ENCODE measurements at places on chromosomes 2 and 18.

GRCh38 chr18:24799720-24800119 is 339.3 kb downstream of the HRH4 start:
- DNase-seq = no peak

DNA sequence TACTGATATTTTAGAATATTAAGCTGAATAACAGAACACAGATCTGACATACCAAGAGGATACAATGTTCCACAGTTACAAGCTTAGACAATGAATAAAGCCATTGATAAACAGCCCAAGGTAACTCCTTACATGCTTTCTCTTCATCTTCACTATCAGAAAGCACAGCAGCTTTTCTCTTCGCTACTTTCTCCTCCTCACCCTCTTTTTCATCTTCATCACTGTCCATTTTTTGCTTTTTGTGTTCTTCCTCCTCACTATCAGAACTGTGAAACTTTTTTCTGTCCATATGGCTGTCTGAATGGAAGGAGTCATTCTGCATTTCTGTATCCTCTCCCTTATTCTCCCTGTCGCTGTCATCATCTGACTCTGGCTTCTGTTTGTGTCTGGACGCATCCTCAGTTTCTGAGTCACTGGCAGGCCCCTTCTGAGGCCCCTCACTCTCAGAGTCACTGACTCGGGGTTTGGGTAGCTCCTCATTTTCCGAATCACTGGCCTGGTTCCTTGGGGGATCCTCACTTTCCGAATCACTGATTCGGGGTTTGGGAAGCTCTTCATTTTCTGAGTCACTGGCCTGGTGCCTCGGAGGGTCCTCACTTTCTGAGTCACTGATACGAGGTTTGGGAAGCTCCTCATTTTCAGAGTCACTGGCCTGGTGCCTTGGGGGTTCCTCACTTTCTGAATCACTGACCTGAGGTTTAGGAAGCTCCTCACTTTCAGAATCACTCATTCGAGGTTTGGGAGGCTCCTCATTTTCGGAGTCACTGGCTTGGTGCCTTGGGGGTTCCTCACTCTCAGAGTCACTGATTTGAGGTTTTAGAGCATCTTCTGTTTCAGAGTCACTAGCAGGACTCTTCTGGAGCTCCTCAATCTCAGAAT is 21.5 kb downstream of the IWS1 start:
- DNase-seq = no peak

- no peak for DNase-seq
Measured at GRCh38 chr2:118508282-118508681, 339.2 kb downstream of the EN1 start.

DNA sequence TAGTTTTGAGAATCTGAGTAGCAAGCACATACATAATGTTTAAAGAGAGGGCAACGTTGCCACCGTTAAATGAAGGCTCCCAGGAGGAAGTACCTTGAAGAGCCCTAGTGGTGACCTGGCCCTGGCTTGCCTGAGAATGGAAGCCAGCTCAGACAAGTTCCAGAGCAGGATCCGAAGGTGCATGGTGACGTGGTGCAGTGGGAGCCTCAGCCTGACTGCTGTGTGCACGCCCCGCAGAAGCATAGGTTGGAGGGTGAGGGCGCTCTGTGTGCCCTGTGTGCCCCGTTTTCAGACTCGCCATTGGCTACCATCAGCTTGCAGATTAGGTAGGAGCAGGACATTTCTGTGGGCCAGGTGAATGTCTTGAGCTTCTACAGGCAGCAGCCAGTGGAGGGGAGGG is 68.2 kb downstream of the ZNF407 start:
- DNase-seq = no peak

DNA sequence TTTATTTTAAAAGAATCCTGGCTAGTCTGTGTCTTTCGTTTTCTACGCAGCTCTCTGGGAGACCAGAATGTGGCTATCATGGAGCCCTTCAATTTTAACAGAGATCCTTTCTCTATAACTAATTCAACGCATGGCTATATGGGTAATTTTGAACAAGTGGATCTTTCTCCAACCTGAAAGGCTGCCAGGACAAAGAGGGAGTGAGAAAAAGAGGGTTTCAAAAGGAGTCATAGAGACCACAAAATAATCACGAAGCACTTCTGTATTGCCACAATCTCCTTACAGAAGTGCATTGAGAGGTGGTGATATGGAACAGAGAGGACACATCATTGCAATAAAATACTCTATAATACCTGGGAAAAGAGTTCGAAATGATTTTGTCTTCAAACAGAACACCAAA is 21.7 kb upstream of the CDH2 start:
- DNase-seq = no peak

- DNase-seq = no peak
Measured at GRCh38 chr2:10124538-10125045, 2.1 kb downstream of the RRM2 start.

DNA sequence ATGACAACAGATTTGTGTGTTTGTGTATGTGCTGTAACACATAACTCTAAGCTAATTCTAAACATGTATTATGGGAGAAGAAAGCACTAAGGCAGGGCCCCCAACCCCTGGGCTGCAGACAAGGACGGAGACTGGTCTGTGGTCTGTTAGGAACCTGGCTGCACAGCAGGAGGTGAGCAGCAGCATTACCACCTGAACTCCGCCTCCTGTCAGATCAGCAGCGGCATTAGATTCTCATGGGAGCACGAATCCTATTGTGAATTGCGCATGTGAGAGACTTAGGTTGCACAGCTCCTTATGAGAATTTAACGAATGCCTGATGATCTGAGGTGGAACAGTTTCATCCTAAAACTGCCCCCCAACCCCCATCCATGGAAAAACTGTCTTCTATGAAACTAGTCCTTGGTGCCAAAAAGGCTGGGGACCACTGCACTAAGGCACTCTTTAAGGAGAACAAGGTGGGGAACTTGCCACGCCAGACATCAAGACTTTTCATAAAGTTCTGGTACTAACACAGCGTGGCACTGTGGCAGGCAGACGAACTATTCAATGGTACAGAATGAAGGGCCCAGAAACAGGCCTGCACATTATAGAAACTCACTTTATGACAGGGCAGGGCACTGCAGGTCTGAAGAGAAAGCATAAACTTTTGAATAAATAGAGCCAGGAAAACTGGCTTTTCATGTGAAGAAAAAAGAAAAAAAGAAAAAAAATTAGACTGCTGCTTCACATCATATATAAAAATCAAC is 14.0 kb downstream of the REEP1 start:
- DNase-seq = no peak

DNA sequence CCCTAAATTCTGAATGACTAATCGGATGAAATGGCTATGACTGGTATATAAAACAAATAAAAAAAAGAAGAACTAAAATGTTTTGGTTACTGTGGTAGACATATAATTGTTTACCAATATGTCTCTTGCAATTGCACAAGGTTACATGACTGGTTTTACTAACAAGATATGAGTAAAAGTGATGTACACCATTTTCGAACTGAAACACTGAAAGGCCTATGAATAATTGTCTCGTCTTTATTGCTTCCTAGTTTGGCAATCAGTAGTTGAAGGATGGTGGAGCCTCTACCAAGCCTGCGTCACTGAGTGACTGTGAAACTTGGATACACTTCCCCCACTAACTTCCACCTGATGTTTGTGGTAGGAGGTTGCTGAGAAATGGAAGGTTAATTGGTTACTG is 16.5 kb downstream of the CDH19 start:
- DNase-seq = no peak

- no peak for DNase-seq
Measured at GRCh38 chr2:7524195-7524594, 607.0 kb downstream of the RNF144A start.

DNA sequence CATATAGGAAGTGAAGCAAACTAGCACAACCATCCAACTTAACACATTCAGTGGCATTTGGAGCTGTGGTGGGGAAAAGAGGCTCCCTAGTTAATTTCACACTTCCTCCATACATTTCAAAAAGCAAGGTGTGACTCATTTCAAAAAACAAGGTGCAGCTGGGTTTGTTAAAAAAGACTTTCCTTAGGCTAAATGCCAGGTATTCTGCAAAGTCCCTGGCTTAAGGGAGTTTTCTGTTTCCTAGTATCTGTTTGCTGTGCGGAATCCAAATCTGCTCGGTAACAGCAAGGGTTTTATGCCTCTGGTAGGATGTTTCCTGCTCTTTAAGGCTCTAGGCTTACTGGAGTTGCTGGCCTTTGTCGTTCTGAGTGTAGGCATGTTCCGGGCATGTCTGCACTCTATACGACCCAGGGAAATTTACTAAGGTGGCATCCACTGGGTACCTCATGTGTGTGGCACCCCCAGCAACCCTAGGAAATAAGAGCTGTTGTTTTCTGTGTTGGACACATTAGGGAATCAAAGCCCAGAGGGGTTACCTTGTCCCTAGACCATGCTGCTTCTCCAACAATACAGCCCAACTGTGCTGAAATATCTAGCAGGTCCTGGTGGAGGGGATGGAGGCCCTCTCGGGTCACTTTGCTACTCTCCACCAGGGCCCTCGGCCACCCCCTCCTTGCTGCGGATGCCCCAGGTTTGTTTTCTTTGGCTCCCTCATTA is 634 bp upstream of the MSGN1 start:
- DNase-seq = no peak

GRCh38 chr2:18545384-18545783 is 15.1 kb downstream of the RDH14 start:
- DNase-seq = no peak

DNA sequence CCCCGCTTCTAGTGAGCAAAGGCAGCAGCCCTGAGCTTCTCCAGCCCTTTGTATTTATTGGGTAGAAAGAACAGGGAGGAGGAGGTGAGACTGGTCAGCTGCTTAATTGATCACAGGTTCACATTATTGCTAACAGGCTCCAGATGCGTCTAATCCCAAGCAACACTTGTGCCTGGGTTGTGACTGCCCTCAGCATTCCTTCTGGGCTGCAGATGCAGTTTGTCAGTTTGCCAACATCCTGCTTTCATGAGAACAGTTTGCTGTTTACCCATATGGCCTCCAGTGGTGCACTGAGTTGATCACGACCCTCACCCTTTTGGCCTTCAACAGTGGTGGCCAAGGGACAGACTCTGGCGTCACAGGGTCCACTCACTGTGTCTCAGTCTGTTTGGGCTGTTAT is 159.5 kb upstream of the ZNF516 start:
- no peak for DNase-seq

DNA sequence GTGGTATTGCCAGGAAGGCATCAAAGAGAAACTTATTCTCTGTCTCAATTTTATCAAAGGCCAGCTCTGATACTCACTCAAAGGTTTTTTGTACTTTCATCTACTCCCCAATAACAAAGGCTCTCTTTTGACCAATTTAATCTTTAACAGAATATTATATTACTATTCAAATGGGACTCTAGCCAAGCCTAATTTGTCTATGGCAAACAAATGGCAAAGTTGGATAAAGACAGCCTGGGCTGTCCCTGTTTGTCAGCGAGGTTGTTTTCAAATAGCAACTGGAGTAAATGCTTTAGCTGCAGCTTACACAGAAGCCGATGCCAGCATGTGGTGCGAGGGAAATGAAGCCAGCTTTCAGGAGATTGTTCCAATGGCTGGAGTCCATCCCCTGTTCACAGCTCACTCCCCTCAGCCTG is 80.1 kb upstream of the CTNNA2 start:
- DNase-seq = no peak

DNA sequence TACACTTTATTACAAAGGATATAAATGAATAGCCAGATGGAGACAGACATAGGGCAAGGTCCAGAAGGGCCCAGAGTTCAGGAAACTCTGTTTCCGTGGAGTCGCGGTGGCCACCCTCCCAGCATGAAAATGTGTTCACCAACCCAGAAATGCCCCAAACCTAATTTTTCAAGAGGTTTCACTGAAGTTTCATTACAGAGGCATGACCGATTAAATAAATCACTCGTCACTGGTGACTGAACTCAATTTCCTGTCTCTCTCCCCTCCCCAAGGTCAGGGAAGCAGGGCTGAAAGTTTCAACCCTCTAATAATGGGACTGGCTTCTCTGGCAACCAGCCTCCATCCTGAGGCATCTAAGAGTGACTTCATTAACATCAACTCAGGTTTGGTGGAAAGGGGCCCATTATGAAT is 22.4 kb downstream of the USP40 start:
- DNase-seq = no peak

- no peak for DNase-seq
Measured at GRCh38 chr2:38091760-38092159, 15.8 kb upstream of the CYP1B1 start.

DNA sequence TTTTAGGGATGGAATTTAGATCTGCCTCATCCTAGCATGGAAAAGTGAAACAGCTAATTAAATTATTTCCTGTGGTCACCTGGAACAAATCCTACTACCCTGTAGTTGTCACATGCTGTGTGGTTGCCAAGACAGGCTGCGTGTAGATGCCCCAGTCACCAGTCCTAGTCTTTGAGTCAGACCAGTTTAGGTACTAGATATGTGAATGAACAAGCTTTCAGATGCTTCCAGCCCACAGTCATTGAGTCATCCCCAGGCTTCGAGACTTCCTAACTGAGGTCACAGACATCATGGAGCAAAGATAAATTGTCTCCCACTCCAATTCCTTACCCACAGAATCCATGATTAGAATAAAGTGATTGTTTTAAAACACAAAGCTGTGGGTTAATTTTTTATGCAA is 35.8 kb upstream of the GRB14 start:
- no peak for DNase-seq

DNA sequence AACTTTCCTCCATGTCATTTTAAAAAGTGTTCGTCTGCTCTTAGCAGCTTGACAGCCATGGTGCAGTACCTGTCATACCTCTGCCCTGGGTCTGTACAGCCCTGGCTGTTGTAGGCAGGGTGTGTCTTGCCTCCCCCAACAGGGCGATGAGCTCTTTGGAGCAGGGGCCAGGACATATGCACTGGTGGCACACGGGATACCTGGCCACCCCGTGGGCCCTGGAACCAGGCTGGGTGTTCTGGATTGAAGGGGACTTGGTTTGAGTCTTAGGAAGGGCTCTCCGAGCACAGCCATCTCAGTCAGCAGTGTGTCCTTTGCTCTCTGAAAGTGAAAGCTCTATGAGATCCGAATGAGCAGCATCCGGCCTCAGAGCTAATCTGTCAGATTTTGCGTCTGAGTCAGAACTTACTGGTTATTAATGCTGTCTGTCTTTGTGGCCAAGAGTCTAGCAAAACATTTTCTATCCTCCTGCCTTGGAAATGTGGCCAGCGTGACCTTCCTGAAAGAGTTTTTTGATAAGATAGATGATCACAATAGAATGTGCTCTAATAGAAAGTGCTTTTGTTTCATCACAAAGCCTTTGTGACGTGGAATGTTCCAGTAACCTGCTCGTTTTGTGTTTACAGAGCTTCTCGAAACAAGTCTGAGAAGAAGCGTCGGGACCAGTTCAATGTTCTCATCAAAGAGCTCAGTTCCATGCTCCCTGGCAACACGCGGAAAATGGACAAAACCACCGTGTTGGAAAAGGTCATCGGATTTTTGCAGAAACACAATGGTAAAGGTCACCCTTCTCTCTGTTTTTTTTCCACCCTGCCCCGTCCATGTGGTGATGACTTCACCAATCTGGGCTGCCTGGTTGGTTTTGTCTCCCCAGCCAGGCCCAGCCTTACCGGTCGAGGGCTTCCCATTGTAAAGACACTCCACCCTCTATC is 77.3 kb upstream of the RPL31 start:
- DNase-seq = peak; percentile 21

DNA sequence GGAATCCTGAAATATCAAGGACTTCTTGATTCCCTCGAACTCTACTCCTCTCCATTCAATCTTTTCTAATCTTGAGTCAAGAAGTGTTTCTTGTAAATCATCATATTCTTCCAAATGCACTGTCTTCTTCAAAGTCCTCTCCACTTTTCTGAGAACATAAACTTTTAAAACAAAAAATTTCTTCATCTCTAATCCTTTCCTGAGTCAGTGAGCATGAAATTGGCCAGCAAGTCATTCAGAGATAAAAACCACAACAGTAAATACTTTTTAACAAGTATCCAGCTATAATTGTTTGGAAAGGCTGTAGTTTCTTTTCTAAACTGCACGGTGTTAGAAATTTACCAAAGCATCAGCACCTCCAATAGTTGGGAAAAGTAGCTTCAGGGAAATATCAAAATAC is 312.6 kb upstream of the GALNT5 start:
- no peak for DNase-seq

Data from GM12864 (cell line).